ENCODE measurements at places on chromosomes 1 and 21.

- no peak for DNase-seq
Observed at GRCh38 chr1:100499194-100499811, 38.6 kb upstream of the GPR88 start.

DNA sequence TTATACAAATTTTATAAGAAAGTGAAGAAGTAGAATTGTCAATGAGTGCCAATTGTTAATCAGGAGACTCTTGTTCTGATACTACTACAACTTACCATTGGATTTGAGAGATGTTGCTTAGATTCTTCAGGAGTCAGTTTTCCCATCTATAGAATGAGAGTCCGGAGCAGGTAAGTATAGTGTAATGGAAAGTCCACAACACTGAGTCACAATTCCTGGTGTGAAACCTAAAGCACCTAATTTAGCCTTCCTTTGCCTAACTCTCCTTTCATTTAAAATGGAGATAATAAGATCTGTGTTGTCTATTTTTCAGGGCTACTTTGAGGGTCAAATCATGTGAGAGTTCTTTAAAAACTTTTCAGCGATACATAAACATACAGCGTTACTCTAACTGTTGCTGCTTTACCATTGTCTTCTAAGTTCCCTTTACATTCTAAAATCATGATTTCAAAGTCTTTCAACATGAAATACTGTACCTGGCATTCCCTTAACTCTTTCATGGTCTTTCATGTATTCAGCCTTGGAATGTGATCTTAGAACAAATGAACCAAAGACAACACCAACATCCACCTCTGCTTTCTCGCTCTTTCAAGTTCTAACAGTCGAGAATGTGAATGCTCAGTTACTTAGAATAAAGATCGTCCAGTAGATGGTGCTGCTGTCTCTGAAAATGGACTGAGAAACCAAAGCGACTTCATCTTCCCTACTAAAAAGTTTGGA, 90.9 kb downstream of the SLC30A10 start:
- no peak for DNase-seq

DNA sequence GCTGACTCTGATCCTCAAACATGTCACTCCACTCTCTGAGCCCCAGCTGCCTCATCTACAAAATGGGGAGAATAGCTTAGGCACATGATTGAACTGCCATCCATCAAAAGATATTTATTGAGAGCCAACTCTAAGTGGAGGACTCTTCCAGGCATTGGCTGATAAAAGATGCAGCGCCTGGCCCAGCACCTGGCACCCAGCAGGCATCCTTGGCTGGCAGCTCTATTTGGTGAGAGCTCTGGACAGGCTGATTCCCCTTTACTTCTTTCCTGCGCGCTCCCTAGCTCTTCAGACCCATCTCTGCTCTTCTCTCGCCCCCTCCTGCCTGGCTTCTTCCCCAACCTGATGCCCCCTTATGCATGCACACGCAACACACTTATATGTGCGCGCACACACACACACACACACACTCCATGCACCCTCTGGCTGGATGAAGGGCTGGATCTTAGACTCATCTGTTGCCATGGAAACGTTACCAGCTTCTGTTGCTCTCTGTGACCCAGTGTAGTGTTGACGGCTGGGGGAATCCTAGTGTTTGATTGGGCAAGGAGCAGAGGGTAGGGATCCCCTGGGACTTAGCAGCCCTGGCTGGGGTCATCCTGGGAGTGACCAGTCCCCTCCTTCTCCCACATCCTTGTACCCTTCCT, 49.3 kb downstream of the VWA5B1 start:
- no peak for DNase-seq

DNA sequence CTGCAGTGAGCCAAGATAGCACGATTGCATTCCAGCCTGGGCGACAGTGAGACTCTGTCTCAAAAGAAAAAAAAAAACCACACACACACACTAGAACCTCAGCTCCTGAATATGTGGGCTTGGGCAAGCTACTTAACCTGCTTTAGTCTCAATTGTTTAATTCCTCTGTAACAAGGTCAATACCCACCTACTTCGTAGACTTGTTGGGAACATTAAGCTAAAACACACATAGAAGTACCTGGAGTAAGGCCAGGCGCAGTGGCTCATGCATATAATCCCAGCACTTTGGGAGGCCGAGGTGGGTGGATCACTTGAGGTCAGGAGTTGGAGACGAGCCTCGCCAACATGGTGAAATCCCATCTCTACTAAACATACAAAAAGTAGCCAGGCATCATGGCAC, 77.1 kb downstream of the CLSTN1 start:
- DNase-seq, result no peak

DNA sequence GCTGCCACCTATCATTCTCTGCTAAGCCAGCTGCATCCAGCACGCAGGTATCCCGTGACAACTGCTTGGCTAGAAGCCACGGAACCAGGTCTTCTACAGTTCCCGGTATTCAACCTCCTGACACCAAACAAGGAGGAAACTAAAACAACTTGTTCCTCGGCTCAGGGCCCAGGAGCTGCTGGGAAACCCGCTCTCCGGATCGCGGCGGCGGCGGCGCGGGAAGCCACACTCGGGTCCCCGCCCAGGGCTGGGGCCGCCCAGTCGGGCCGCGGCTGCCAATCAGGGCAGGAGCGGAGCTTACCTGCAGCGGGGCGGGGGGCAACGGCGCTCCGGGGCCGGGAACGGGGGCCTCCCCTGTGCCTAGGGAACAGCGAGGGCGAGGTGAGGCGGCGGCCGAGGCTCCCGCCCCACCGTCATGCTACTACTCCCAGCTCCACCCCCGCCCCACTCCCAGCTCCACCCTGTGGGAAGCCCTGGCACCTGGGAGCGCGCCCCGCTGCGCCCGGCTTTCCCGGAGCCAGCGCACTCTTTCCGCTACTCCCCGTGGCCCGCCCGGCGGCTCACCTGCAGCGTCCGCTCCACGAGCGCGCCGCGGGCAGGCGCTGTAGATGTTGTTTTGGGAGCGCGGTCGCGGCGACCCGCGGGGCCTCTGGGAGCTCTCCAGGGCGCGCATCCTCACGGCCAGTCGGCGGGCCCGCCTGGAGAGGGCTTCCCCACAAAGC, 12.1 kb downstream of the IL24 start:
- peak; percentile 63 for DNase-seq

DNA sequence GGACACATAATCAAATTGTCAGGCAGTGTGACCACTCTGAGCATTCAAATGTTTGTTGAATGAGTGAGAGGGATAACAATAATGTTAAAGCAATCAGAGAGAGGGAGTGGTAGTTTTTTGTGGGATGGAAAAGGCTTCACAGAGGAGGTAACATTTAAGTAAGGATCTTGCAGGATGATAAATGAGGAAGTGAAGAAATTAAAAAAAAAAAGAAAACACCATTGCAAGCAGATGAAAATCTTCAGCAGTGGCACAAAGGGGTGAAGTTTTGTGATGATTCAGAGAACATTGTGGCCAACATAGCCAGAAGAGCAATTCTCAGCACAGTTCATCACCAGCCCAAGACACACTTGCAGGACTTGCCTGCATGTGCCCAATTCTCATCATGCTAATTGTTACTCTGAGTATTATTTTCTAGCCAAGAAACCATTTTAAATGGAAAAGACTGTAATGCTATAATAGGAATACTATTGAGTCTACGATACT, 35.0 kb downstream of the OVGP1 start:
- DNase-seq, result no peak

DNA sequence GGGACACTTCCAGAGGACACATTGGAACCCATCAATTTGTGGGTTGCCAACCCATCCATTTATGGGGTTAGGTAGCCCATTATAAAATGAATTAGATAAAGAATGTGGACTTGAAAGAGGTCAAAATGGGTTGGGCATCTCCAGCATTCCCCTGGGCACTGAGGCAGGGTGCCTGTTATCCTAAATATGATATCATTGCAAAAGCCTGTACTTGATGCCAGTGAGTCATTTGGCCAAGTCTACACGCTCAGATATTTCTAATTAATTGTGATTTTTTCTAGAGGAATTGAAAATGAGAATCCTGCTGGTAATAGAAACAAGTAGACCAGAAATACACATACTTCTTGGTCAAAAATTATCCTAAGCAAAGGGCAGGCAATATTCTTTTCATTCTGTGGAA, 21.9 kb upstream of the NBL1 start:
- DNase-seq, result no peak

- DNase-seq, result no peak
Observed at GRCh38 chr21:36909901-36910561, 56.4 kb downstream of the HLCS start.

DNA sequence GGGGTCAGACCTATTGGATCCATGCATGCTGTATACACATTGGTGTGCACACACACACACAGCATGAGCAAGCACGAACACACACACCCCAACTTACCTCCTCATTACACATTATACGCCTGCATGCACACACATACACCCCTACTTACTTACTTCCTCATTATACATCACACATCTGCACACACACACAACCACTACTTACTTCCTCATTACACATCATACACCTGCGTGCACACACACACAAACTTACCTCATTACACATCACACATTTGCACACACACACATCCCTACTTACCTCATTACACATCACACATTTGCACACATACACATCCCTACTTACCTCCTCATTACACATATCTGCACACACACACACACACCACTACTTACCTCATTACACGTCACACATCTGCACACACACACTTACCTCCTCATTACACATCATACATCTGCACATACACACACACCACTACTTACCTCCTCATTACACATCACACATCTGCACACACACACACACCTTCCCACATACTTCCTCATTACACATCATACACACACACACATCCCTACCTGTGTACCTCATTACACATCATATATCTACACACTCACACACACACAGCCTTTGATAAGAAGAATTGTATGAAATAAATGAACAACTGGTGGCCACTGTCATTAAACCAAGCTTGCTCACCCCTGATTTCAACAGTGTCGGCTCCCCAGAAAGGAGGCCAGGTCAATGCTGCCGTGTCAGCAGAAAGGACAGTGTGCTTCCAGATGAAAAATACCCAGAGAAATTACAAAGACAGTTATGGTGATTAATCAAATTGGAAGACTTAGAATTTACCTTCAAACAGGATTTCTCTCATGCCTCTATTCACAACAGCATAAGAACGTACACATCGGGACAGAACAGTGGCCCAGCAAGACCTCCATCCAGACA, 117.8 kb downstream of the SETD4 start:
- no peak for DNase-seq

GRCh38 chr1:243974451-243975292, 76.4 kb upstream of the ZBTB18 start:
- DNase-seq, result no peak

GRCh38 chr1:66364578-66365391, 169.2 kb upstream of the SGIP1 start:
- DNase-seq, result no peak

DNA sequence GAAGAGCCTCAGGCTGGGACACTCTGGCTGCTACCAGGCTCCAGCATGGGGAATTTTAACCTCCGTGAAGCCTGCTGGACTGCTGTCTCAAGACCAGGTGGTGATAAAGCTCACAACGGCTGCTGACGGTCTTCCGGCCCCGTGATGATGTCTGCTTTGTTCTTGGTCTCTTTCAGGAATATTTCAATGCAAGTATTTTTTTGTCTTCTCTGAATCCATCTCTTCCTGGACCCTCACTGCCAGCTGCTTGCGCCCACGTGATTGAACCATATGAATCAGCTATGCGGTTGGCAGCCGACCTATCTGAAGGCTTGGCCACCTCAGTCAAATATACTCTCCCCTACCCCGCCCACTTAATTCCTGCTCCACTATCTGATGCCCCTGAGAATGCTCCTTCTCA, 14.6 kb upstream of the SLC6A17 start:
- no peak for DNase-seq

DNA sequence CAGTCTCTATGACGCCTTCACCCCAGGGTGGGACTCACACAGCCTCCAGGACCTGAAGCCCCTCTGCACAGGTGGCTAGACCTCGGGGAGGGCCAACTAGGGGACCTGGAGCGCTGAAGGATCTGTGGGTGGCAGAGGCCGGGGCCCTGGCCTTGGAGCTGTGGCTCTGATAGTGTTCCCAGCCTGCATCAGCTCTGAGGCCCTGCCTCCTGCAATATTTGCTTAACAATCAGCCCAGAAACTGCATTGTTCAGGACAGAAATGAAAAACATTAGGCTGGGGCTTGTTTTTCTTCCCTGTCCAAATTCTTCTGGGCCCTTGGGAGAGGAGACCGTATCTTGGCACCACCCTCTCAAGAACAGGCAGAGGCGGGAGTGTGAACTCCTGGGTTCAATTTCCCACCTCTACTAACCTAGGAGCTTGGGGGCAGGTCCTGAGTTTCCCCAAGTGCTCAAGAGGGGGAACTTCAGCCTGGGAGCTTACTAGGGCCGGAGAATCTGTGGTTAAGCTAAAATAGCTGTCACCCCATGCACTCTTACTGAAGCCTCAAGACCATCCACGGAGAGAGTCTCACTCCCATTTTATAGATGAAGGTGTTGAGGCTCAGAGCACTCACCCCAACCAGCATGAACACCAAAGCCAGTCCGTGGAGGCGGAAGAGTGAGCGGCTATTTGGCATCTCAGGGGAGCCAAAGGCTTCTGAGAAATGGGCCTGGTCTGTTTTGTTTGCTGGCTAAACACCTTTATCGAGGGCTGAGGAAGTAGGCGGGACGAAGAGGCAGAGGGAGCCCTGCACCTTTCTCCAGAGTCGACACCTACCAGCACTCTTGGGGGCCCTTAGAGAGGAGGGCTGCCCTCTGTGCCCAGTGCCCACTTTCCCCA, 18.8 kb upstream of the CASZ1 start:
- DNase-seq, result no peak

DNA sequence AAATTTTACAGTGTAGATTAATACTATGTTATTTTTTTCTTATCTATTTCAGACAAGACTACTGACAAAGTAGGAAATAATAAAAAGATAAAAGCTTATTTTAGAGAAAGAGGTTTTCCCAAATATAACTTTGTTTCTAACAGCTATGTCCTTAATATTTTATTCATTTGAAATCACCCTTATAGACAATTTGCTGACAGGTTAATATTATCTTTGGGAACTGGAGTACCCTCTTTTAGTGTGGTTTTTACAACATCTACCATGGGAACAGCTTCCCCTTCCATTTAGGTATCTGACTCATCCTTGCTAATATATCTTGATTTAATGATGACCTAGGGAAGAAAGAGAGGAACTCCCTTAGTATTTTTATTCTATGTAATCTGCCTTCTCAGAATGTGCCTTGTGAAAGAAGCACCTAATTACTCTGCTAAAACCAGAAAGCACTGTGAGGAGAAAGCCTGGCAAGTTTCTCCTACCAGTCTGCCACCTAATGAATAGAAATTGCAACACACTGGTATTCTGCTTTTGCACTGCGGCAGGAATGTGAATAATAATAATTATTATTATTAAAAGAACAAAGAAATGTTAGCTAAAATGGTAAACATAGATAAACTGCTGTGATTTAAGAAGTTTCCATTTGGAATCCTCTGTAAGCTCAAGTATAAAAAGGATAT, 192.8 kb downstream of the PDE4B start:
- no peak for DNase-seq

DNA sequence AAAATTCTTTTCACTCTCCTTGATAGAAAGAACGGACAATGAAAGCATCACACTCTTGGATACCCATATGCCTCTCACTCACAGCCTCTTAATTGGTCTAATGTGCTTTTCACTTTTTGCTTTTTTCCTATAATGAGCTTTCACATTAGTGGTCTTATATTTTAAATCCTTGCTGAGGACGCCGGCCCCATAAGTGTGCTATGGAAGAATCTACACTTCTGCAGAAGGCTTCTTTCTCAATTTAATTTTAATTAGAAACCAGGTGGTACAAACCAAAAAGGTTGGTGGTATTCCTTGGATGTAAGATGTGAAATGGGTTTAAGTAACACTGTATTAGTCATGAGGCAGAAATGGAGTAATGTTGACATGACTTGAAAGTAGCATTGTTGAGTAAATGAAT, 190.6 kb upstream of the NFIA start:
- DNase-seq, result no peak

GRCh38 chr1:146036965-146037646, 15.6 kb upstream of the HJV start:
- peak; percentile 88 for DNase-seq

Data from stimulated activated naive CD4-positive, alpha-beta T cell (primary cell).